Smooth muscle cell of the pulmonary artery (primary cell): ENCODE measurements at places on chromosomes 3 and 15. TPM values are rescaled to one million over a fixed set of nuclear protein-coding genes. Genes with fewer than 3 reads are reported as not detected.

The KLHL40 gene
- total RNA-seq = not detected in 2 replicates

The CLEC3B gene
- 5.0 and 29.6 TPM in 2 replicates for total RNA-seq

The TM4SF18 gene
- 0.07 and 0.72 TPM in 2 replicates for total RNA-seq

The OR4F6 gene
- not detected in 2 replicates for total RNA-seq

The CCDC54 gene
- not detected in 2 replicates for total RNA-seq

The STRA6 gene
- total RNA-seq = 0.59 and 2.6 TPM in 2 replicates

The SLC22A14 gene
- total RNA-seq = 0.46 and 0.66 TPM in 2 replicates

The FSD2 gene
- total RNA-seq = not detected in 2 replicates

The SCG3 gene
- total RNA-seq = not detected in 2 replicates

The CEMIP gene
- total RNA-seq = 360 and 994 TPM in 2 replicates

The WDR93 gene
- 0.07 TPM in 1 of 2 replicates, not detected in the other for total RNA-seq

The RPUSD2 gene
- total RNA-seq = 9.3 and 10.8 TPM in 2 replicates

The DAPK2 gene
- 0.59 and 0.98 TPM in 2 replicates for total RNA-seq

The GNAT1 gene
- total RNA-seq = not detected in 2 replicates

The GXYLT2 gene
- total RNA-seq = 25.7 and 33.5 TPM in 2 replicates

The KLHL25 gene
- total RNA-seq = 5.7 and 6.3 TPM in 2 replicates

The WNT5A gene
- 12.4 and 80.7 TPM in 2 replicates for total RNA-seq

The C2CD4A gene
- total RNA-seq = 0.36 and 1.4 TPM in 2 replicates

The NPAP1 gene
- total RNA-seq = not detected in 2 replicates

The BFSP2 gene
- total RNA-seq = not detected in 2 replicates

The OR5K1 gene
- total RNA-seq = not detected in 2 replicates

The TGM5 gene
- 0.26 TPM in 1 of 2 replicates, not detected in the other for total RNA-seq

The LRRC2 gene
- 0.36 and 1.5 TPM in 2 replicates for total RNA-seq

The GPR62 gene
- 0.07 TPM in 1 of 2 replicates, not detected in the other for total RNA-seq

The ST8SIA2 gene
- 0.13 TPM in 1 of 2 replicates, not detected in the other for total RNA-seq

The LOXL1 gene
- 126 and 275 TPM in 2 replicates for total RNA-seq

The CHST13 gene
- not detected in 2 replicates for total RNA-seq

The TRAIP gene
- 1.8 and 3.3 TPM in 2 replicates for total RNA-seq

The PPCDC gene
- total RNA-seq = 7.3 and 7.4 TPM in 2 replicates

The SOX14 gene
- total RNA-seq = not detected in 2 replicates

The WDR5B gene
- 4.3 and 7.4 TPM in 2 replicates for total RNA-seq

The COL7A1 gene
- total RNA-seq = 32.6 and 40.7 TPM in 2 replicates

The FBXL22 gene
- 1.4 and 1.7 TPM in 2 replicates for total RNA-seq

The LEKR1 gene
- total RNA-seq = 0.20 and 0.63 TPM in 2 replicates

The SEMA5B gene
- total RNA-seq = 0.33 and 0.72 TPM in 2 replicates

The ARPP21 gene
- 2.4 and 3.3 TPM in 2 replicates for total RNA-seq

The SCN11A gene
- under 0.01 TPM in 1 of 2 replicates, not detected in the other for total RNA-seq

The SH2D7 gene
- not detected in 2 replicates for total RNA-seq

The SLC35G2 gene
- 9.3 and 10.1 TPM in 2 replicates for total RNA-seq

The GCNT3 gene
- total RNA-seq = 0.07 and 0.23 TPM in 2 replicates

The CHDH gene
- 0.03 and 0.07 TPM in 2 replicates for total RNA-seq

The CBLB gene
- 41.9 and 73.8 TPM in 2 replicates for total RNA-seq

The ATP13A3 gene
- 808 and 913 TPM in 2 replicates for total RNA-seq

The EBLN2 gene
- total RNA-seq = 4.1 and 4.2 TPM in 2 replicates

The GOLGA6D gene
- not detected in 2 replicates for total RNA-seq

The AMIGO3 gene
- not detected in 2 replicates for total RNA-seq

The INAFM2 gene
- 26.2 and 32.5 TPM in 2 replicates for total RNA-seq

The VIPR1 gene
- 2.2 and 8.3 TPM in 2 replicates for total RNA-seq

The IL20RB gene
- 0.98 and 1.0 TPM in 2 replicates for total RNA-seq

The CHRD gene
- 1.5 and 10.9 TPM in 2 replicates for total RNA-seq

The TOP2B gene
- total RNA-seq = 61.8 and 81.7 TPM in 2 replicates
